ENCODE measurements at places on chromosomes 12 and 14.

GRCh38 chr14:91835197-91835919 lies 32.0 kb downstream of the TC2N start:
- DNase-seq = no peak

GRCh38 chr14:56108057-56108456 lies 10.2 kb upstream of the PELI2 start:
- DNase-seq = no peak

- DNase-seq = no peak
Measured at GRCh38 chr14:70654632-70655031, 12.9 kb downstream of the TTC9 start.

DNA sequence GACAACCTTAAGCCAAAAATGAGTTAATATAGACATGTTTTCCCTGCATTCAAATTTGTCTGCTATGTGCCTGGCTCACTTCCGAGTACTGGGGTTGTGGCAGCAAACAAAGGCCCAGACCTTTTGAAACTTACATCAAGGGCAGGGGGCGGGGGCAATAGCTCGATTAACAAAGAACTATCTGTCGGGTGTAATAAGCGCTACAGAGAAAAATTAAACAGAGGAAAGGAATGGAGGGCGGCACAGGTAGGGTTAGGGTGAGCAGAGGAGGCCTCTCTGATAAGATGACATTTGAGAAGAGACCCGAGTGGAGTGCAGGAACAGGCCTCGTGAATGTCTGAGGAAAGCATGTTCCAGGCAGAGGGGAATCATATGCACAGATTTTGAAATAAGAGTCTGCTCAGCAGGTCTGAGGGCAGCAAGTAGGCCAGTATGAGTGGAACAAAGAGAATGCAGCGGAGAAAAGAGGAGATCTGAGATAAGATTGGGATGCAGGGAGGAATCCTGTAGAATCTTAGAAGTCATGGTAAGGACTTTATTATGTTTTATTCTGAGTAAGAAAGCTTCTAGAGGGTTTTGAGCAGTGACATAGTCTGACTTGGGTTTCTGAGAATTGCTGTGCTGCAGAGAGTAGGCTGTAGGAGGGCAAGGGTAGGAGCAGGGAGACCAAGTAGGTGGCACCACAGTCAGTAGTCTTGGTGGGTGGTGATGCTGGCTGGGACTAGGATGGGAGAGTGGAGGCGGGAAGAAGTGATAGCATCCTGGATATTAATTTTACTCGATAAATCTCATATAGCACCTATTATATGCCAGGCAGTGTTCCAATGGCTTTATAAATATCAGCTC lies 52.6 kb downstream of the BICDL1 start:
- no peak for DNase-seq

DNA sequence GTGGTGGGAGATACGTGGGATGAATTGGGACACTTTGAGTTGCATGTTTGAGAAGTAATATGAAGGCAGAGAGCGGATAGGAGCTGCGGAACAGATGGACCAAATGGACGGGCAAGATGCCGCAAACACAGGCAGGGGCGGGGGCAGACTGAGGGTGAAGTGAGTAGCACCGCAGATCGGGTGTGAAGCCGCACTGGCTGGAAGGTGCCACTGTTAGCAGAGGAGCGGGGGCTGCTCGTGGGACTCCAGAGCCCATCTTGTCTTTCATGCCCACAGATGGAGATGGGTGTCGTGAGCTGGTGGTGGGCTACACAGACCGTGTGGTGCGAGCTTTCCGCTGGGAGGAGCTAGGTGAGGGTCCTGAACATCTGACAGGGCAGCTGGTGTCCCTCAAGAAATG lies 7.3 kb downstream of the ITFG2 start:
- DNase-seq = no peak

DNA sequence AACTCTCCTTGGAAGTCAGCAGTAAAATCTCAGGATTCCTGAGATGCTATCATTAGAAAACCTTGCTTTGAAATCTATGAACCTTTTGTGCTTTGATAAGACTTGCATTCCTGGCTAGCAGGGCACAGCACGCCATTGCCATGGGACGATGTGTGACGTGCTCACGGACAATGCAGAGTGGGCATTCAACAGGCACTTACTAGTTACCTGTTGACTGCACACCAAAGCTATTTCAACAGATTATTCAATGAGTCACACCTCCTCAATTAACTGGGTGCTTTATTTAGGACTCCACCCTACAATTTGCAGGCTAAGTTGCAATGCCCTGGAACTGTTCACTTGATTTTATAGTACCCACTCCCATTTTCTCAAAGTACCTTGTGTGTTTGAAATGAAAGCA lies 11.3 kb downstream of the NOS1 start:
- no peak for DNase-seq
